HTR-8/SVneo (cell line): ENCODE measurements at places on chromosomes 1 and 21.

DNA sequence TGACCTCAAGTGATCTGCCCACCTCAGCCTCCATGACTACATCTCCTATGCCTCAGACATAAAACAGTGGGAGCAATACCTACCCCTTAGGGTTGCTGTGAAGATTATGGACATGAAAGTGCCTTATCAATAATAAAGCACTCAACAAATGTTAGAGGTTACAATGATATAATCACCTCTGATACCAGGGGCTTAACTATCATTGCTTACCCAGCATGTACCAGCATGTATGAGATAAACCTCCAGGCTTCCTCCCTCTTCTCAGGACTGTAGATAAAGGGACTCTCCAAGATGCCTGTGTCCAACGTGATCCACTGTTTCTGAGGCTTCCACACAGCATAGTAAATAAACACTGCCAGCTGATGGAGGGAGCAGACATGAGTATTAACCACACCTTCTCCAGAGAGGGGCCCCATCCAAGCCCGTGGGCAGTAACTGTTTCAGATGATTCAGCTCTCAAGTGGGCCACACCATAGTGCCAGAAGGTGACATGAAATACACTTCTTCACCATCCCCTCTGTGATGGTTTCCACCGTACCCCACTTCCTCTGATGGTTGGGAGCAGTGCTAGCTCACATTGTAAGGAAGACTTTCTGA lies 26.2 kb downstream of the RHBDL2 start:
- no peak for DNase-seq

- DNase-seq = peak; percentile 46
Measured at GRCh38 chr1:208243967-208244916, at the start of gene PLXNA2. PLXNA2 (minus strand) TSS chr1:208244384; CDS start chr1:208217922, 26,462 bp downstream.

GRCh38 chr1:11388617-11389016 lies 90.3 kb upstream of the DISP3 start:
- DNase-seq = no peak

GRCh38 chr21:25640943-25641292 lies 1.9 kb downstream of the JAM2 start:
- no peak for DNase-seq

GRCh38 chr1:87129606-87130005 lies 199.1 kb upstream of the LMO4 start:
- DNase-seq = no peak

- DNase-seq = no peak
Measured at GRCh38 chr1:38009088-38009840, 3.3 kb upstream of the UTP11 start.

GRCh38 chr1:52288286-52288685 lies 77.7 kb downstream of the CC2D1B start:
- DNase-seq = peak; percentile 39

DNA sequence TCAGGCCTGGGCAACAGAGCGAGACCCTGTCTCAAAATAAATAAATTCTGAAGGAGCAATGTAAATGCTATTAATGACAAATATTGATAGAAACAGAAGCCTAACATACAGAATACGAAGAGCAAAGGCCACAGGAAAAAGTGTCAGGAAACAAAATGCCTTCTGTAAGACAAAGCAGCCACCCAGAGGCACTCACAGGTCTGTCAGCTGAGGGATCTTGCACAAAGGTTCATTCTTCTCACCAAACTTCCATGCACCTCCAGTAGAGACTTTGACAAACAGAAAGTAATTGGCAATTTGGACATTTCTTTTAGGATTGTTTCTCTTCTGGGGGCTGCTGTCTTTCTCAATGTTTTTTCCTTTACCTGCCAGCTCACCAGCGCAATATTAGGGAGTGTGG lies 1.2 kb upstream of the ALDH9A1 start:
- no peak for DNase-seq

- no peak for DNase-seq
Measured at GRCh38 chr1:118100686-118101514, 84.1 kb downstream of the SPAG17 start.

DNA sequence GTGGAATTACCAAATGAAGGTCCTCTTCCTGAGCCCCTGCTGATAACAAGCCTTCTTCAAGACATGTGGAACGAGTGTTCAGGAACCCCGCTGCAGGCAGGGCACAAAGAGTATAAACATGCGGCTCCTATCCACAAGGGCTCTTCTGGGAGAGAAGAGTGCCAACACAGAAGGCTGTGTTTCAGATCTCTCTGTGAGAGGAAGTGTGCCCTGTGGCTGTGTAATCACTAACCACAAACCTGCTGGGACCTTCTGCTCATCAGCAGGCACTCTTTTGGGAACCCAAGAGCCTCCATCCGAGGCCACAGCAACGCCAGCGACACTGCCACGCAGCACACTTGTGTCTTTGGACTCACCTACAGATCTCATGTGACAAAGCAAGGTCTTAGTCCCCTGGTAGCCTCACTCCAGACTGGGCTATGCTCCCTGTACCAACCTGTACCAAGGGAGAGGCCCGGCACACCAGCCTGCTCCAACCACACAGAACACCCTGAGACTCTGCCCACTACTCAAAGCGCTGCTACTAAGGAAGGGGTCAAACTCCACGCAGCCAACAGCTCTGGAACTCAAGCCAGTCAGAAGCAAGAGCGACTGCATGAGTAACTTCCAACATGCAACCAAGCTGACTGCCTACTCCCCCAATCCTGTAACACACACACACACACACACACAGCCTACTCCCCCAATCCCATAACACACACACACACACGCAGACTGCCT lies 7.8 kb downstream of the PTTG1IP start:
- no peak for DNase-seq

- no peak for DNase-seq
Measured at GRCh38 chr1:4213366-4213973, 313.4 kb upstream of the C1orf174 start.

DNA sequence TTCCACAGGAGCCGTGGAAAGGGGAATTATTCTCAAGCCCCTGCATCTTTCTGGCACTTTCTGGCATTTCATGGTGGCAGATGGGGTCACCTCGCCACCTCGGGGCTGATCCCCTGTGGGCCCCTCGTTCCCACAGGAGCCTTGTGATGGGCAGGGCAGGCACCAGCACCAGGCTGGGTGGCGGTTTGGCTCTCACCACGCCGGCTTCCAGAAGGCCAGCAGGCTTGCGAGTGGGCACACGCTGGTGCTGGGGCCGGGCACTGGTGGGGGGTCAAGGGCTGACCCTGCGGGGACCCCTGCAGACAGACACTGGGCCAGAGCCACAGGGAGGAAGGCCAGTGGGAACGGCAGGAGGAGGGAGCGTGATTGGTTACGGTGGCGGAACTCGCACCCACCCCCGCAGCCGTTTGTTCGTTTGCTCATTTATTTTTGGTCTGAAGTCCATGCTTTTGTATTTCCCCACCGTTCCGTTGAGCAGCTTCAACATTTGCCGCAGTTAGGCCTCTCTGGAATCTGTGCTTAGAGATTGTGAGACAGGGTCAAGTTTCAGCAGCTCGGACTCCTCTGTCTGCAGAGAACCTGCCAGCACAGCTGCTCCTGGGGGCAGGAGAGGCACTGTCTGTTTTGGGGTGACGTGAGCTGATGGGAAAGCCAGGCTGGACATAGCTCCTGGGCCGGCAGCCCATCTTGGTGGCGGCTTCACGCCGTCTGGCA lies 5.3 kb downstream of the COL18A1 start:
- no peak for DNase-seq

- no peak for DNase-seq
Measured at GRCh38 chr1:54750596-54750995, 13.7 kb downstream of the PARS2 start.
